ENCODE measurements at places on chromosomes 7 and 10.

GRCh38 chr10:68871731-68872342 is 29.3 kb upstream of the DDX50 start:
- DNase-seq, result no peak

GRCh38 chr10:95819620-95820329 is 63.8 kb downstream of the ENTPD1 start:
- DNase-seq, result no peak

DNA sequence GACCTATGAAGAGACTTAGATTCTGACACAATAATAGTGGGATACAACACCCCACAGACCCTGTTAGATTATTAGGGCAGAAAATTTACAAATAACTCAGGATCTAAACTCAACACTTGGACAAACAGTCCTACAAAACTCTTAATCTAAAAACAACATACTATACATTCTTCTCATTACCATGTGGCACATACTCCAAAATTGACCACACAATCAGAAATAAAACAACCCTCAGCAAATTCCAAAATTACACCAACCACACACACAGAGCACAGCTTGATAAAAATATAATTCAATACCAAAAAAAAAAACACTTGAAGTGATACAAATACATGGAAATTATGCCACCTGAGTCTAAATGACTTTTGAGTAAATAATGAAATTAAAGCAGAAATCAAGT is 7.8 kb downstream of the ZNF680 start:
- DNase-seq, result no peak

DNA sequence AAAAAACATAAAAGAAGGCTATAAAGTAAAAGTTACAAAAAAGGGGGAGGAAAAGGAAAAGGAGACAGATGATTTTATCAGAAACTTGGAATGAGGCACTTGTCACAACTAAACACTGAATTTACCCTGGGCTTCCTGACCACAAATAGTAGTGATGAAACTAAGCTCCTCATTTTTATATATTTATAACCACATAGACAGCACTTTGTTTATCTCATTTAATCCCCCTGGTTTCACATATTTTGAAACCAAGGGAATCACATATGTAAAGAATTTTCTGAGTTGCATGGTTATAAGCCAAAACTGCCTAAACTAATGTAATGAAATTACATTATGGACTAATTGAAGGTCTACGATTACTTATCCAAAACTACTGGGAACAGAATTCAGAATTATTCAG is 39.6 kb upstream of the MET start:
- no peak for DNase-seq

GRCh38 chr7:32068411-32069101 is 1.7 kb downstream of the PDE1C start:
- no peak for DNase-seq

DNA sequence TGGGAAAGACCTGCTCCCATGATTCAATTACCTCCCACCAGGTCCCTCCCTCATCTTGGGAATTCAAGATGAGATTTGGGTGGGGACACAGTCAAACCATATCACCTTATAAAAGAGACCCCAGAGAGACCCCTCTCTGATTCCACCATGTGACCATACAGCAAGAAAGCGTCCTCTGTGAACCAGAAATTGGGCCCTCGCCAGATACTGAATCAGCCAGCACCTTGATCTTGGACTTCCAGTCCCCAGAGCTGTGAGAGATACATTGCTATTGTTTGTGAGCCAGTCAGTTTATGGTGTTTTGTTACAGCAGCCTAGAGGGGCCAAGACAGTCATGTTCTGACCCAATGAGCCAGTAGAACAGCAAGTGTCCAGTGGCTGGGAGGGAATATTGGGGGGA is 232.6 kb downstream of the PAXIP1 start:
- DNase-seq, result no peak

DNA sequence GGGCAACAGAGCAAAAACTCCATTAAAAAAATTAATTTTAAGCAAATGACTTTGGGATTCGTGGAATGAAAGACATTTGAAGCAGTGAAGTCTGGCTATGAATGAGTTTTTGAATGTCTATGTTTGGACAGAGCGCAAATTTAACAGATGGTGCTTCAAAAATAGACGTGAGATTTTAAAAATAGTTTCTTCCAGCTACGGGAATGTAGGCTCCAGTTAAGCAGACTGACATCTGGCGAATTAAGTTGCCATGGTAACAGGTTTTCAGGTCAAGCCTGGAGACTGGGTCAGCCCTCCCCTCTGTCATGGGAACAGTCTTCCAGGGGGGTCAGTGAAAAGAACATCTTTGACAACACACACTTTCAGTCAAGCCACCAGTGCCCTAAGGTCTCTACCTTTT is 62.0 kb downstream of the MYOF start:
- no peak for DNase-seq

- no peak for DNase-seq
Measured at GRCh38 chr10:484441-484924, 205.0 kb downstream of the DIP2C start.

DNA sequence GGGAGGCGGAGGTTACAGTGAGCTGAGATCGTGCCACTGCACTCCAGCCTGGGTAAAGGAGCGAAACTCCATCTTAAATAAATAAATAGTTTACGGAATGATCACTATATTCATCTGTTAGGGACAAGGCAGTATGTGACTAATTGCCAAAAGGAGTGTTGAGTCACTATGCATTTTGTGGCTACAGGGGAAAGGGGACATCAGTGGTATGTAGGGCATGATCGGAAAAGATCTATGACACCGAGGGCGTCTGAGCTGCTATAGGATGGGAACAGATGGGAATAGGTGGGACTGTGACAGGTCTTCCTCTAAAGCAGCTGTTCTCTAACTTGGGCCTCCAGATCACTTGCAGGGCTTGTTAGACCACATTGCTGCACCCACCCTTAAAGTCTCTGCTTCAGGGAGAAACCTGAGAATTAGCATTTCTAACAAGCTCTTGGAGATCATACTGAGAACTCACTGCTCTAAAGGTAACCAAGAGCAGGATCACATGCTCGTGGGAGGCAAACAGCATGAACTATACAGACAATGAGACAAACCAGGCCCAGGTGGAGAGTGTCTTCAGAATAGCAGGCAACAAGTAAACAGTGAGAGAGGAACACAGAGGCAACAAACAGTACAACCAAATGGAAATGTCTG is 65.1 kb upstream of the ITGA8 start:
- DNase-seq, result no peak

DNA sequence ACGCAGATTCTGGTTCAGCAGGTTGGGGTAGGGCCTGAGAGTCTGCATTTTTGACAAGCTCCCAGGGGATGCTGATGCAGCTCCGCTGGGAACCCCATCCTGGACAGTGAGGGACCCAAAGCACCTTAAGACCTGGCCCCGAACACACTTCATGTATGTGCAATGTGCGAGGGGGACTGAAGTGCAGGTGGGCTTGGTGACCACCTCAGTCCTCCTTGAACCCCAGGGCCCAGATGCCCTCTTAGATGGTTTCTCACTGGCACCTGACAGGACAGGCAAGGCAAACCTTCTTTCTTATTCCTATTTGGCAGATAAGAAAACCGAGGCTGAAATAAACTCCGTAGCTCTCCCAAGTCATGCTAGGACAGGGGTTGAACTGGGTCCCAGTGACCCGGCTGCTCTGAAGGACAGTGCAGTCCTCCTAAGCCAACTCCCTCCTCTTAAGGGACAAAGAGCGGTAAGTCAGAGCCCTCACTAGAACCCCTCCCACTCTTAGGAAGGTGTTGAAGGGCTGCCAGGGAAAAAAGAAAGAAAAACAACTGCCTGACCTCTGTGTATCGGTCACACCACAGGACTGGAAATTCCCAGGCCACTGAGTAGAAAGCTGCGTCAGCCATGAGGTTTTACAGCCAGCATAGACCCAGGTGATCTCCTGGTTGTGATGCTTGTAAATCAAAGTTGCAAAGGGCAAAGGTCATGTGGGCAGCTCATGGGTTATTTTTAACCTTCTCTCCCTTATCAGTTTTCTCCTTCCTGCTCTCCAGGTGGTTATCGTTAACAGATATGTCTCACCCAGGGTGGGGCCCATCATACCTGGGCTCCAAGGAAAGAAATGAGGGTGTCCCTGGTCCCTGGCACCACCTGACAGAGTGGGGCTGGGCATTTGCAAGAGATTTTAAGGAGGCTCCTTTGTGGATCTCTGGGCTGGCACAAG is 90.9 kb upstream of the SMNDC1 start:
- DNase-seq, result peak; percentile 95

Measured in pulmonary artery endothelial cell (primary cell).